ENCODE measurements at places on chromosomes 4 and X. TPM values are rescaled to one million over a fixed set of nuclear protein-coding genes. Genes with fewer than 3 reads are reported as not detected.

Gene RNF4
- total RNA-seq, result 111 TPM

- no peak overlapping the region for H3K27ac ChIP-seq
- H3K4me1 ChIP-seq, result no peaks in the 10 kb centered on the region
- no peaks in the 10 kb centered on the region for H3K27me3 ChIP-seq
- DNase-seq, result no peak
- no peak overlapping the region for H3K4me3 ChIP-seq
These were observed 152.6 kb upstream of the HAND2 start for GRCh38 chr4:173682609-173683008.

DNA sequence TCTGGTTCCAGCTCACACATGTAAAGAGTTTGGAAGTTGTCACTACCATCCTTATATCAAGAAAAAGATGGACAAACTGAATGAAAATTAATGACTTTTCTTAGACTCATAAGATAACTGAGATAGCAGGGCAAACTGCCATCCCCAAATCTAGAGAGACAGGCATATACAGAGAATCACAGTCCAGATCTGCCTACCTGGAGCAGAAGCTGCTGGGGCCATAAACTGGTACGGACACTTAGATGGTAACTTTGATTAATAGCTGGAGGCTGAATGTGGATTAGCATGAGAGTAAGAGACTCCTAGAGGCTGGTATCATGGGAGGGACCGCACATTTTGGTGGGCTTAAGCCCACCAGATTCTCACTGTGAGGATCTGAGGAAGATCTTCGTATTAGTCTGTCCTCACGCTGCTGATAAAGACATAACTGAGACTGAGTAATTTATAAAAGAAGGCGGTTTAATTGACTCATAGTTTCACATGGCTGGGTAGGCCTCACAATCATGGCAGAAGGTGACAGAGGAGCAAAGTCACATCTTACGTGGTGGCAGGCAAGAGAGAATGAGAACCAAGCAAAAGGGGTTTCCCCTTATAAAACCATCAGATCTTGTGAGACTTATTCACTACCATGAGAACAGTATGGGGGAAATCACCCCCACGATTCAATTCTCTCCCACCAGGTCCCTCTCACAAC is 10.8 kb upstream of the POLA1 start:
- no peaks in the 10 kb centered on the region for H3K4me1 ChIP-seq
- H3K36me3 ChIP-seq, result no peaks in the 10 kb centered on the region
- no peak for DNase-seq
- H3K27ac ChIP-seq, result no peak overlapping the region
- H3K4me3 ChIP-seq, result no peak overlapping the region
- H3K27me3 ChIP-seq, result no peaks in the 10 kb centered on the region

DNA sequence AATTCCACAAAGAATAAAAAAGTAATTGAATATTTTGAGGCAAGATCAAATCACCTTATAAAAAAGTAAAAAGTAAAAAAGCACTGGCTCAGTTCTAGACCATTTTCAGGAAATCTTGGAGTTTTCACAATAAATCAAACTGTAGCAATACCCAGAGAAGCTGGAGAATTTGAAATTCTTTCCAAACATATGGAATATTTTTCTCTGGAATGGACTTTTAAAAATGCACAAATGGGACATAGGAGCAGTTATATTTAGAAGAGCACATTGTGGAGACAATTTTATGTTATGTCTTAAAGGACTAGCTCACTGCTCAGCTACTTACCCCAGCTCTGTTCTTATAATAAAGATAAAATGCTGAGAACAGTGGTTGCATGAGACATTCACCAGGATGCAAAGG is 211.9 kb upstream of the KIT start:
- DNase-seq, result no peak
- no peaks in the 10 kb centered on the region for H3K4me1 ChIP-seq
- H3K36me3 ChIP-seq, result no peaks in the 10 kb centered on the region
- no peak overlapping the region for H3K27ac ChIP-seq
- no peak overlapping the region for H3K4me3 ChIP-seq
- no peaks in the 10 kb centered on the region for H3K27me3 ChIP-seq

GRCh38 chr4:6779667-6780565 is 2.6 kb upstream of the KIAA0232 start:
- H3K36me3 ChIP-seq, result no peaks in the 10 kb centered on the region
- peak overlapping the region; percentile 19 for H3K27ac ChIP-seq
- H3K27me3 ChIP-seq, result no peaks in the 10 kb centered on the region
- peaks cover 47% of the 10 kb centered on the region for H3K4me1 ChIP-seq
- no peak overlapping the region for H3K4me3 ChIP-seq
- peak; percentile 47 for DNase-seq

DNA sequence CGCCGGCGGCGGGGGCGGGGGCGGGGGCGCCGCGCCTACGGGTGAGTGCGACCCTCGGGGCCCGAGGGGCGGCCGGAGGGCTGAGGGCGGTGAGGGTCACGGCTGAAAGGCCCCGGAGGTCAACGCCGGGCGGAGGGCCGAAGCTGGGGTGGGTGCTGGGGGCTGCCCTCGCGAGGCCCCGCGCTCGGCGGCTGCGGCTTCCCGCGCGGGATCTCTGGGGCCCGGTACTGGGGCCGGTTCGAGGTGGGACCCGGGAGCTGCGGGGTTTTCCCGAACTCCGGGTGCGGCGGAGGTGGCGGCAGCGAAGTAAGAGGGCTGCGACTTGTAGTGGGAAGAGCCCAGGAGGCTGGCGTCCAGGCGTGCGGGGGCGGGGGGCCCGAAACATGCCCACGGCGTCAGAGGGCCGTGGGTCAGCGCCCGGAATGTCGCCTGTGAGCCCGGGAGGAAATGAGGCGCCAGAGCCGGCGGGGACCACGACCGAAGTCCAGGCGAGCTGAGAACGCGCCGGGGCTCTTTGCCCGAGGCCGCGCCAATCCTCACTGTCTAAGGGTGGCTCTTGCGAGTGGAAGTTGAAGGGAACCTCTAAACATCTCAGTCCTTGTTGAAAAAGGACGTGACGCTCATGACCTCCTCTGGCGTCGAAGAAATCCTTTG is 407 bp downstream of the IL13RA1 start:
- DNase-seq, result no peak
- no peaks in the 10 kb centered on the region for H3K36me3 ChIP-seq
- H3K4me1 ChIP-seq, result peaks cover 13% of the 10 kb centered on the region
- H3K4me3 ChIP-seq, result no peak overlapping the region
- H3K27me3 ChIP-seq, result peaks cover 10% of the 10 kb centered on the region
- no peak overlapping the region for H3K27ac ChIP-seq
